ENCODE measurements at places on chromosomes 1 and 21.

- DNase-seq = peak; percentile 25
Observed at GRCh38 chr1:205971082-205971481, 27.8 kb upstream of the SLC26A9 start.

DNA sequence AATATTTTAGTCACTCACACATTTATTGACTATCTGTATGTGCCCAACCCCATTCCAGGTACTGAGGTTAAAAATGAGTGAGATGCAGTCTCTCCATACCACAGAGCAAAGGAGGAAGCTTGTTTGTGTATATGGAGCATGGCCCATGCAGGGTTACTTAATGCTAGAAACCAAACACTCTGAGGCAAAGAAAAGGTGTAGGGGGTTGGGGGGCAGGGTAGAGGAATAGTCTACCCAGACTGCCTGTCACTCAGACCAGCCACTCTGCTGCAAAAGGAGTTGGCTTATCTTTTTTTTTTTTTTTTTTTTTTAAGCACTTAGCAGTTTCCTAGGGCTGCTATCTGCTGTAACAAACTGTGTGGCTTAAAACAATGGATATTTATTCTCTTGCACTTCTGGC, 19.8 kb downstream of the PGM1 start:
- no peak for DNase-seq

DNA sequence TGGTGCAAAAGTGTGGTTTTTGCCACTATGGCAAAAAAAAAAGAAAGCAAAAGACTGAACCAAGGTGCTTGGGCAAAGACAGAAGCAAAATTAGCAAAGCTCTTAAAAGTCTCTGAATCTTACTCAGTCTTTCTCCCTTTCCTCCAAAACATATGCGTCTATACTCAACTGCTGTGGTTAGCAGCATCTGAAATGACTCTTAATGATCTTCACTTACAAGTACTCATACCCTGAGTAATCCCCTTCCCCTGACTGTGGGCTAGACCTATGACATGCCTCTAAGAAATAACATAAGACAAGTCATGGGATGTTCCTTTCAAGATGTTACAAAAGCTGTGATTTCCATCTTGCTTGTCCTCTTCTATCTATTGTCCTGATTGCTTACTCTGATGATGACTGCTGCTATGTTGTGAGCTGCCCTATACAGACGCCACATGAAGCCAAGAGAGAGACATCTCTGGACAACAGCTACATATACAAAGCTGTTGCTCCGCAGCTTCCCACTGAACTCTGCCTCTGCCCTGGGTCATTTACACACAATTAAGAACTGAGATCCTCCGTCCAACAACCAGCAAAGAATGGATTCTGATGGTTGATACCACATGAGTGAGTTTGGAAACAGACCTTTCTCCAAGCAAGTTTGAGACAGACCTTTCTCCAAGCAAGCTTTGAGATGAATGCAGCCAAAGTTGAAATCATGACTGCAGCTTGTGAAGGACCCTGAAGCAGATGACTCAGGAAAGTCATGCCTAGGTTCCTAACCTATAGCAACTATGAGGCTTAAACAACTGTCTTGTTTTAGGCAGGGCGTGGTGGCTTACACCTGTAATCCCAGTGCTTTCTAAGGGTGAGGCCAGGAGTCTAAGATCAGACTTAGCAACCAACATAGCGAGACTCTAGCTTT, 55.2 kb downstream of the PUM1 start:
- DNase-seq = no peak

DNA sequence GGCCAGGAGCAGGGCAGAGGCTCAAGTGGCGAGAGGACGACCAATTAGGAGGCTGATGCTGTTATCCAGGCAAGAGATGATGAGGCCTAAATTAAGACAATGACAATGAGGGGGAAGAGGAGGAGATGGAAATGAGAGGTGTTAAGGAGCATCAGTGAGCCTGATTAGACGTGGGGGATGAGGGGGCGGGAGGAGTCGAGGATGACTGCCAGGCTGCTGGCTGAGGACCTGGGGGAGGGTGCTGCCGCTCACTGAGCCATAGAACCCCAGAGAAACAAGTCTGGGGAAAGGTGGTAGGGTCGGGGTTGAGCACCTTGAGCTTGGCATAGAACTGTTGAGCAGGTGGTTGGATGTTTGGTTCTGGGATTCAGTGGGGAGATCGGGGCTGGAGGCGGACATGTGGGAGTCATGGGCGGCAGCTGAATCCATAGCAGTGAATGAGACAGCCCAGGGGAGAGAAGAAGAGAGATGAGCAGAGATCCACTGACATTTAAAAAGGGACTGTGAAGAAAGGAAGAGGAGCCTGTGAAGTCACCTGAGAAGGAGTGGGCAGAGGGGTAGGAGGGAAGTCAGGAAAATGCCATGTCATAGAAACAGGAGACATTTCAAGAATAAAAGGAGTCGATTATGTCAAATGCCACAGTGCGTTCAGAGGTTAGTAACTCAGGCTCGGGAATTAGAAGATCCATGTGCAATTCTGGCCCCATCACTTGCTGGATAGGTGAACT, 28.5 kb downstream of the DLGAP3 start:
- no peak for DNase-seq

- no peak for DNase-seq
Observed at GRCh38 chr1:223729906-223730305, 17.6 kb downstream of the CAPN2 start.

DNA sequence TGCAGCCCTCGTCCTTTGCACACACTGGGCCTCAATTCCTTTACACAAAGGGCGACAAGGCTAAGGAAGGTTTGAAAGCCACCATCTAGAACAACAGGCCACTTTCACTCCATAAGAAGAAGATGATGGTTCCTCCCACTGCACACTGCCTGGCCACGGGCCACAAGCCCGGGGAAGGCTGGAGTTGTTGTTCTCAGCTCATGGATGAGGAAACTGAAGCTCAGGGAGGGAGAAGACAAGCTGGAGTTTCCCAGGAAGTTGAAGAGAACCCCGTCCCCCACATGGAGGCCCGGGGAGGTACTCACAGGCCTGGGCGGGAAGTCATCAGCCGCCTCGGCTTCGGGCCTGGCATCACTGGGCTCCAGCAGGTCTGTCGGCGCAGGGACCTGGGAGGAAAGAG, 24.6 kb upstream of the DDOST start:
- DNase-seq = no peak

DNA sequence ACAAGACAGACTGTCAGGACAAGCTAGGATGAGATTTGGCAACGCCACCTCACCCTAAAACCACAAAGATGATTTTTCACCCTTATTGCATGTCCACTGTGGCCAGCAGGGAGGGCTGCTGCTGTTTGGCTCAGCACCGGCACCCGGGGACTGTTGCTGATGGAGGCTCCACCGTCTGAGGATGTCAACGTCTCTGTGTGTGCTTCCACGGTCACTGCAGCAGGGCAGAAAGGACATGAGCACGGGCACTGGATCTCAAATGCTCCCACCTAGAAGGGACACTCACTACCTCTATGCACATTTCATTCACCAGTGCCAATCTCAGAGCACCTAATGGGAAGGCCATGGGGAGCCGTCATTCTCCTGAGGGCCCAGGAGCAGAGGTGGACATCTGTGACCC, 599.6 kb downstream of the PTPRU start:
- no peak for DNase-seq

DNA sequence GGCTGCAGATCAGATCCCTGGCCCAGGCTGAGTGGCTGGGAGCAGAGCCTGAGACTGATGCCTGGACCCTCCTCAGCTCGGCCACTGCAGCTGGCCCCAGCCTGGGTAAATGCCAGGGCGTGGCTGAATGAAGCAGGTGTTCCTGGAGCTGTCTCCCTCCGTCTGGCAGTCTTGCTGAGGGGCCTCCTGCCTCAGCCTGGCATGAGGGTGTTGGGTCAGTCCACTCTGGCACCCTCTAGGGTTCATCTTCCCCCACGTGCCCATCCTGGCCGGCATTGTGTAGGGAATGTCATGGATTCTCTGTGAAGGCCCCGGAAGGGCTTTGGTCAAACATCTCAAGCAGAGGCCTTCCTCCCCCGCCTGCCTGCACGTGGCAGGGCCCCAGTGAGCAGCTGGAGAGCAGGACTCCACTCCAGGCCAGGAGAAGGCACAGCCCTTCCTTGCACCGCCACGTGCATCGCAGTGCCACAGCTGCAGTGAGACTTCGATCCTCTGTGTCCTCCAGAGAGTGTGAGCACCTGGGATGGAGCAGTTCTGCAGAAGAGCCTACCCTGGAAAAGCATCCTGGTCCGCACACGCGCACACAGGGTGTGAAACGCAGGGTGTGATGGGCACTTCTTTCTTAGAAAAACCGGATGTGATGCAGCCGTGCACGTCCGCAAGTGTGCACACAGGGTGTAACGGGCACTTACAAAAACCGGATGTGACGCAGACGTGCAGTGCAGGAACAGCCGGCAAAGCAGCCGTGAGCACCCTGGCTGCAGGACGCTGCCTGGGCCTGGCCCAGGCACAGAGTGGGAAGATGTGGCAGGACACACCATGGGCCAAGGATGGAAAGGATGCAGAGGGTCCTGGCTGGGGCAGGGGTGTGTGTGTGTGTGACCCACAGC, 4.6 kb upstream of the KRTAP10-4 start:
- no peak for DNase-seq

GRCh38 chr21:42039911-42040351, 29.8 kb upstream of the ZBTB21 start:
- DNase-seq = no peak

DNA sequence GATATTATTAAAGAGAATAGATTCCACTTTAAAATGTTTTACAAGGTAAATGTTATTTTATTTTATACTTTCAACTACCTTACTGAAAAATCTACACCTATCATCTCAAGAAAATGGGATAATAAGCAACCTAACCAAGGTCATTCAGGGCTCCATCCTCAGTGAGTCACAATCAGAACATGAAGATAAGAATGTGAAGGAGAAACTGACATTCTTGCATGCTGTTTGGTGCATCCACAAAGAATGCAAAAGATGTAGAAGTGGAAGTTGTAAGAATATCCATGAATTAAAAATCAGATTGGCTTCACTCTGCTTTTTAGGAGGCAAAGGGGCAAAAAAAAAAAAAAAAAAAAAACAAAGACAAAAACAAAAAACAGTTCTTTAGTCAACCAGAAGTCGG, 6.5 kb downstream of the WARS2 start:
- DNase-seq = no peak

- DNase-seq = peak; percentile 29
Observed at GRCh38 chr1:155729031-155729898, 40.4 kb downstream of the DAP3 start.

- DNase-seq = no peak
Observed at GRCh38 chr1:183588827-183589226, 1.4 kb downstream of the NCF2 start.

GRCh38 chr1:33435096-33435820, 4.4 kb upstream of the PHC2 start:
- no peak for DNase-seq

DNA sequence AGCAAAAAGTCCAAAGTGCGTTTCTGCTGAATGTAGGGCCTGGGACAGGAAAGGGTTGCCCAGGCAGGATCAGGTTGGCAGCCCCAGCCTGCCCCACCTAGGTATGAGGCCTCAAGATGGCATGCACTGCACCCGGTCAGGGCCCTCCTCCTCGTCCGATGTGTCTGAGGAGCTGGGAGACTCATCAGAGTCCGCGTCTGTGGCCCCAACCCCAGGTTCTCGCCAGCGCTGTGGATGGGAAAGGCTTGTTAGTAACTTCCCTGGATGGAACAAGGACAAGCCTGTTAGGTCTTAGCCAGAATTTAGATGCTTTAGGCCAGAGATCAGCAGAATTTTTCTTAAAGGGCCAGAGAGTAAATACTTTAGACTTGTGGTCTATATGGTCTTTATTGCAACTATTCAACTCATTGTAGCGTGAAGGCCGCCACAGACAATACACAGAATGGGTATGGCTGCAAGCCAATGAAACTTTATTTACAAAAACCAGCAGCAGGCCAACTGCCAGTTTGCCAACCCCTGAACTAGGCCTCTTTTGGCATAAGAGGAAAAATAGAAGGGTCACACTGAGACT, 12.4 kb downstream of the PEA15 start:
- no peak for DNase-seq

DNA sequence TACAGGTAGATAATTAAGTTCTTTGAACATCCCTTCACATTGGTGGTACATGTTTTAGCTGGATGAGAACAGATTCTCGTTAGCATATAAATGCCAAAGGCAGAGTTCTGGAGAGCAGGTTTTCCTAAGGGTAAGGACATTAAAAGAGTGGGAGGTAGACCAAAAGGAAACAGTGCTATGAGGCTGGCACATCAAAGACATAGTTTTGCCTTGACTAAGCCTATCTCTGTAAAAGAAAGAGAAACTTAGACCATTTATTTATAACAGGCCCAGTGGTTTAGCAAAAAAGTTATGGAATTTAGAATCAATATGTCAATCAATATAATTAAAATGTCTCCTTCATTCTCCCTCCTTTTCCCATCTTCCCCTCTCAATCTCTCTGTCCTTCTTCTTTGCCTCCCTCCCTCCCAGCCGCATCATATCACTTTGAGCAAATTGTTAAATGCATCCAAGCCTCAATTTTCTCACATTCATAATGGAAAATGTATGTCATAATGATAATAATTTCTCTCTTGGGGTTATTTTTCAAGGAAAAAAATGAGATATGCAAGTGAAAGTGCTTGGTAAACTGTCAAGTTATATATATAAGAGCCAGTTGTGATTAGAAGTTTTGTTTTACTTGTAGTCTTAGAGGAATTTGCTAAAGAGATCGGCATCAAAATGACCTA, 209.9 kb upstream of the SGIP1 start:
- no peak for DNase-seq

DNA sequence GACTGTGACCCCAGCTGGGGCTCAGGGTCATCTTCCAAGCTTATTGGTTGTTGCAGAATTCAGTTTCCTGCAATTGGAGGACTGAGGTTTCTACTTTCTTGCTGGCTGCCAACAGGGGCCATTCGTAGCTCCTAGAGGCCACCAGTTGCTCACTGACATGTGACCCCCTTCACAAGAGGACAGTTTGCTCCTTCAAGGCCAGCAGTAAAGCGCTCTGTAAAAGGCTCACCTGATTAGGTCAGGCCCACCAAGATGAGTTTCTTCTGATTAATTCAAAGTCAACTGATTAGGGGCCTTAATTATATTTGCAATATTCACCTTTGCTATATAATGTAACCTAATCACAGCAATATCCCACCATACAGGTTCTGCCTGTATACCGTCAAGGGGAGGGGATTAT, 68.9 kb downstream of the SLC9A1 start:
- DNase-seq = no peak

- no peak for DNase-seq
Observed at GRCh38 chr1:66217021-66217420, 316.9 kb upstream of the SGIP1 start.

DNA sequence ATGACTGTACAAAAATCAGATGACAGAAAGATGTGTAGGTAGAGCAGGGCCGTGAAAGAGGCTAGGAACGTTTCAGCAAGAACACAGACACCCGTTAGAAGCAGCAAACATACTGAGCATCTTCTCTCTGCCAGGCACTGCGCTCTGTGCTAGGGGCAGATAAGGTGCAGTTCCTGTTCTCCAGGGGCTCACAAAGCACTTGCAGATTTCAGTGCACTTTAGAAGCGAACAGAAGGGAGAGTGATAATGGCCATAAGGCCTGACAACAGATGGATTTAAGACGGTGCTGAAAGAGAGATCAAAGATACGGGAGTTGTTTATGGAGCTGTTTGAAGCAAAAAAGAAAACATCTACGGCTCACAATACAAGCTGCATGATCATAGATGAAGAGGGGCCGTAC, 200.3 kb upstream of the FOXD3 start:
- DNase-seq = no peak
